ENCODE measurements at places on chromosomes 3 and 15.
A peak's percentile ranks its signal among the peaks of the same experiment; 100 is the strongest.

GRCh38 chr15:88651136-88651732, 12.4 kb downstream of the ISG20 start:
- peak; percentile 30 for DNase-seq

DNA sequence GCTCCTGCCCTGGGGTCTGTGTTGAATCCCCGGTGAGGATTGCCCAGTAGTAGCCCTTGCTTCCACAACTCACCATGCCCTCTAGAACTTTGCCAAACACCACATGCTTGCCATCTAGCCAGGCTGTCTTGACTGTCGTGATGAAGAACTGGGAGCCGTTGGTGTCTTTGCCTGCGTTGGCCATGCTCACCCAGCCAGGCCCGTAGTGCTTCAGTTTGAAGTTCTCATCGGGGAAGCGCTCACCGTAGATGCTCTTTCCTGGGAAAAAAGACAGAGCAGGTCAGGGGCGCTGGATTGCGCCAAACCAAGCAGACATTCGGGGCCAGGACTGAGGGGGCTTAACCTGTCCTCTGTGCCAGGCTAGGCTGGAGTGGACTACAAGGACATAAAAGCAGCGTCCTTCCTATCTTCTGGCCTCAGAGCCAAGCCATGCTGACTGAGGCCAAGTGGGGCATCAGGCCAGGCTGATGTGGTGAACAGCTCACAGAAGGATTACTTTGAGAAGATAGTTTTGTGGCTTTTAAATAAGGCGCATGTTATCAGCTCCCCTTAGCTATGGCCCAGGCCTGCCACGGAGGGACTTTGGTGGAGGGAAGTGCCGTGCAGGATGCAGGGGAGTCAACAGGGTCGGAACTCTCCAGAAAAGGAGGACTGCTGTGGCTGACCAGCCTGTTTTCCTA, 5.3 kb downstream of the SNX22 start:
- DNase-seq = no peak

- DNase-seq = no peak
Observed at GRCh38 chr3:112644453-112644852, 3.5 kb upstream of the CCDC80 start.

GRCh38 chr3:142890592-142890991, 1.7 kb upstream of the PCOLCE2 start:
- no peak for DNase-seq

DNA sequence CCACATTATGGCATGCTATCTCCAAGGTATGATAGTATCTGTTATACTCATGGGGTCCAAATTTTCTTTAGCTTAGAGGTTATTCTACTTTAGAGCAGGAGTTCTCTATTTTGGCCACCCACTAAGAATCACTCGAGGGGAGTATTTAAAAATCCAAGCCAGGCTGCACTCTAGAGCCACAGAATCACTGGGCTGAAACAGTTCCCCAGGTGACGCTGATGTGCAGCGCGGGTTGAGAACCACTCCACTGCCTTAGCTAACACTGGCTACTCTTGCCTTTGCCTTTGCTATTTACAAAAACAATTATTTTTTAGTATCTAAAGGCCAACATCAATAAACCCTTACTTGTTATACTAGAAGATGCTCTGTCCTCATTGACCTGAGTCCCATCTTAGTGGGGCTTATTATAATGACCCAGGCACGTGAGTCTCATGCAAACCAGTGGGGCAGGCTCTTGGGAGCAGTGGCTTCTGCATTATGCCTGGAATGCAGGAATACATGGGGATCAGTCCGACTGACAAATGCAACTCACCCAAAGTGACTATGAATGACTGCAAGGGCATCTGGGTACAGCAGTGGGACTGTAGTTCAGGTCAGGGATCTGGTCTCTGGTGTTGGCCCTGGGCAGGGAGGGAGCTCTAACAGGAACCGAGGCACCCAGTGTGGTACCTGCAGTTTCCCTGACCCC, 21.7 kb upstream of the CGNL1 start:
- DNase-seq = no peak

DNA sequence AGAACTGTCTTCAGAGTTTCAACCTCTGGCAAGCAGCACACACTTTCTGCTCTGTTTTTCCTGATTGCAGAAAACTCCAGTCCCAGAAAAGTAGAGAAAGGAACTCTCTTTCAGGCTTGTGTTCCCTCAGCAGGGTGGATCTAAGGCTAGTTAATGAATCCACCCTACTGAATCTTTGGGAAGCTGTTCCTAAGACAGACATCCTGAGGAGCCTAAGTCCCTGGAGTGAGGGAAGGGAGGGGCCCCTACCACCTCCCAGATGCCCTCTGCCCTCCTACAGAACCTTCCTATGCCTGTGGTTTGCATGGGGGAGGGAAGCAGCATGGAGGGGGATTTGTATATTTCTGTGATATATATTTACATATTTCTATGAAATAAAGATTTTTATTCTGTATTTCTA, 124.4 kb downstream of the ANO10 start:
- DNase-seq = no peak

DNA sequence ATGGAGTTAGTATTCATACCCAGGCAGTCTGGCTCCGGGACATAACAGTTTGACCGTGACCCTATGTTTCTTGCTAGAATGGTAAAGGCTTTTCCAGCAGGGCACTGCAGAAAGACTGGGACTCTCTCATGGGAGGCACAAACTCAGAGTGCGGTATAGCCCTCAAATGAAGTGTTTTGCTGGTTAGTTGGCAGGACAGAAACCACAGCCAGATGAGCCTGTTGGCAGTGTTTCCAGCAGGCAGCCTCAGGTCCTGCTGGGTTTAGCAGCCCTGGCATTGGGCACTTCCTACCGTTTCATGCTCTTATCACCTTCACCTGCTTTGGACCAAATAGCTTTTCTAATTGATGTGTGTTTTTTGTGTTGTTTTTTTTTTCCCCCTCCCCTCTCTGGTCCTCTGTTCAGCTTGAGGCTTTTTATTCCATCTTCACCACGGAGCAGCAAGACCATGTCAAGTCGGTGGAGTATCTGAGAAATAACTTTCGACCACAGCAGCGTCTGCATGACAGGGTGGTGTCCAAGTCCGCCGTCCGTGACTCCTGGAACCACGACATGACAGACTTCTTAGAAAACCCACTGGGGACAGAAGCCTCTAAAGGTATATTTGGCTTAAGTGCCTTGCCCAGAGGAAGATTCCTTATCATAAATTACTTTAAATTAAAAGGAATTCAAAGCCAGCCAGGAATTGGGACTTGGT, 205.6 kb downstream of the FEZF2 start:
- no peak for DNase-seq

- DNase-seq = peak; percentile 79
Observed at GRCh38 chr3:5095886-5096285, 26.2 kb upstream of the ARL8B start.

DNA sequence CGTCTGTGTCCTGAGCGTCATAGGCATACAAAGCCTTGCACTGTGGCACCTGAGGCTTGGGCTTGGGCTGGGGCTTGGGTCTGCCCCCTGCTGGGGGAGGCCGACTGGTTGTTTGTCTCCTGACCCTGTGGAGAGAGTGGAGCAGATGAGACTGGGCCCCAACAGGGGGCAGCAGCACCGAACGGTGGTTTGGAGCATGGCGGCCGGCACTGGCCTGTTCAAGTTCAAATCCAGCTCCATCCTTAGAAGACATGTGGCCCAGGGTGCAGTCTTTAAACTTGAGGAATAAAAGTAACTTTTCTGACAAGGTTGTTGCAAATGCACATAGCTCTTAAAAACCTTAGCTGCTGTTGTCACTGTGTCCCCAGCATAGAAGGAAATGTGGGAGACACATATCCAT, 33.3 kb downstream of the CCNB2 start:
- no peak for DNase-seq

- peak; percentile 56 for DNase-seq
Observed at GRCh38 chr3:12139111-12139511, 19.6 kb downstream of the TIMP4 start.

DNA sequence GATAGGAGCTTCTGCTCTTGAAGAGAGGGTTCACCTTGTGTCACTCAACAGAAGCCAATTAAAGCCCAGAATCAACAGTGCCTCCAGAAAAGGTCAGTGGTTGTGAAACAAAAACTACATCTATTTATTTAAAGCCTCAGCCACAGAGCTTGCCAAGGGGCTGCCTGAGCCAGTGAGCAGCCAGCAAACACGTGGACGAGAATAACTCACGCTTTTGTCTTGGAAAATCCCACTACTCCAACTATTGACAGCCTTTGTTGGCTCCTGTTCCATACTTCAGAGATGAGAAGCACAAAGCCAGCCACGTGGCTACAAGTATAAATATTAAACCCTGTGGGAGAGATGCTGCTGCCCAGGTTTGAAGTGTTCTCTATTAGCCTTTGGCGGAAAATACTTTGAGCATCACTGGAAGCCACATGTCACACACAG, 10.3 kb downstream of the GPR156 start:
- no peak for DNase-seq

DNA sequence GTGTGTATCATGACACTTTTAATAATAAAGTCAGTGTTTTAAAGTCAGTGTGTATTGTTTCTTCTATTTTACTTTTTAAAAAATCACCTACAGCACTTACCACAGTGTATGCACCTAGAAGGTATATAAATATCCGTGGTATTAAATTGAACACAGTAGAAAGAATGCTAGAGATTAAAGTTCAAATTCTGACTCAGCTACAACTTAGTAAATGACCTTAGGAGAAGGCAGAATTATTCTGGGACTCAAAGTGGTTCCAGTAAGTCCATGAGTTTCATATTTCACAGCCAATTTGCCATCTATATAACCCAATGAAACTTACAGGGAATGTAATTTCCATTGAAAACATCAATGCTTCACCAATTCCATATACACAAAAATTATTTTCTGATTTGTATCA, 52.7 kb upstream of the MAP4 start:
- DNase-seq = no peak

DNA sequence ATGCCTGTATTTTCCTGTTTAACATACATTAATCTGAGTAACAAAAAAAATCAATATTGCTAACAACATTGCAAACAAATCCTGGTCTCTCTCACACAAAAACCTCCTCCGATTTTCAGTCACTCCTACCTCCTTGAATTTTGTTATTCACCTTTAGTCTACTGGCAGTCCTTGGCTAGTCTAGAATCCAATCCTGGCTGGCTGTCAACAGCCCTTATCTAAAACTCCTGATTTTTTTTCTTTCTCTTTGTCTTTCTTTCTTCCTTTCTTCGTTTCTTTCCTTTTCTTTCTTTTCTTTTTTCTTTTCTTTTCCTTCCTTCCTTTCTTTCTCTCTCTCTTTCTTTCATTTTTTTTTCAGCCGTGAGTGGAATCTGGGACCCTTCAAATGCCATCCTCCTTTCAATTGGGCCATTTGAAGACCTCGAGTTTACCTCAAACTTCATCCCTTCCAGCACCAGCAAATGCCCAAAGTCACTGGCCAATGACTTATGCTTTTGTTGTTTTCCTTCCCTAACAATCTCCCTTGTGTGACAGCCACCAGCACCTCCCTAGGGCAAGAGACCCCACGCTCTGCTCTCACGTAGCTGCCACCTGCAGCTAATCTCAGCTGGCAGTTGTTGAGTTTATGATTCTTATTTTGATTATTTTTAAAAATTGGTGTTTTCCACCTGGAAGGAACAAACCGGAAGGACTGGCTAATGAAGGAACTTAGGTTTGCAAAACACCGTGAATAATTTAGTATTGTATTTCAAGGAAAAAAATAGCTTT, 6.8 kb upstream of the ONECUT1 start:
- DNase-seq = no peak

- DNase-seq = no peak
Observed at GRCh38 chr3:13537909-13538296, 11.0 kb upstream of the FBLN2 start.

DNA sequence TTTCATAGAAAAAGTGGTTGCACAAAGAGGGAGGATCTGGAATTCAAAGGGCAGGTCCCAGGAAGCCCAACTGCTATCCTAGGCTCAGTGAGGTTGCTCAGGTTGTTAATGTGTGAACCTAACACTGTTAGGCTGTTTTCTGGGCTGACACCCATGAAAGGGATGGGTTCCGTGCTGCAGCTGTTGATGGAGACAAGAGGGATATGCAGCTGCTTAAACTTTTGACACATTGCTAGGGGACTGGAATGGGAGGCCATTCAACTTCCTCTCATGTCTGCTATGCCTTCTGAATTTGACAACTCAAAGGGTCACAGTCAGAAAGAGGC, 198.0 kb upstream of the NR2E3 start:
- peak; percentile 56 for DNase-seq

GRCh38 chr3:175916191-175916934, 1057.2 kb downstream of the NAALADL2 start:
- DNase-seq = no peak

GRCh38 chr3:108822123-108822897, at the start of gene TRAT1:
TSS of gene TRAT1 (plus strand) at chr3:108822786. CDS start at chr3:108822928, 142 bp downstream.
- DNase-seq = no peak

- DNase-seq = no peak
Observed at GRCh38 chr15:48472756-48473155, 141.5 kb downstream of the DUT start.

GRCh38 chr3:14680115-14680514, 5.2 kb downstream of the C3orf20 start:
- no peak for DNase-seq

DNA sequence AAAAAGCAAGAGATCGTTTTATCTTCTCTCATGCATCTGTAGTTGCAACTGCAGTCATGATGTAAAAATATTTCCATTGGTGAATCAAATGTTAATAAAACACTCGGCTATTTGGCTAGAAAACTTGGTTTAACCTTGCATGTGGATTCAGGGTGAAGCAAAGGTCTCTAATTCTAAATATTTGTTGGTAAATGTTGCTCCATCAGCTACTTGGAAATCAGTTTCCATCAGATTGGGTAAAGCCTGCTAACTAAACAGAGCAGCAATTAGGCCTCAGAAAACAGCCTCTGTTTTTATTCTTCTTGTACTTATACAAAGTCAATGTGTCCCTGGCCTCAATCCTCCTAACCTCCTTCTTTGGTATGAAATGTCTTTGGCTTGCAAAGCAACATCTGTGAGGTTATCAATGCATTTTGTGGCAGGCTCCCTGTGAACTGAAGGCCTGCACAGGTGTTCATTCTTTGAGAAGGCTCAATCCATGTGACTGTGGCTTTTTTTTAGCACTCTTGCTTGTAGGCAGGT, 312.3 kb downstream of the WDR72 start:
- DNase-seq = no peak

GRCh38 chr15:100318880-100319279, 22.9 kb downstream of the ADAMTS17 start:
- DNase-seq = no peak

DNA sequence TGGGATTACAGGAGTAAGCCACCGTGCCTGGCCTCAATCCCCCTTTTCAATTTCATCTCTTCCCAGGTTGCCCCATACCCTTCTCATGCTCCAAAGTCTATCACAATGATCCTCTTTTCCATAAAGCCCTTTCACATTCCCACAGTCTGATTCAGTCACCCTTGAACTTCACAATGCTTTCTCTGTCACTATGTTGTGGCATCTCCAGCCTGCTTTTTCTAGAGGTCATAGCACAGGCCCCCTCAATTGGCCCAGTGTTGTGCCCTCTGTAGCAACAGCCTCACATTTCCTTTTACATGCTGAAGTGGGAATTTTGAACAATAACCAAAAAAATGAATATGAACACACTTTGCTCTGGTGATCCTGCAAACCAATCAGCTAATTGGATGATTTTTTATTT, 21.5 kb downstream of the DRD3 start:
- DNase-seq = no peak

Data from right forelimb (tissue), 1 donor.